ENCODE measurements at places on chromosomes 4 and X.
A peak's percentile ranks its signal among the peaks of the same experiment; 100 is the strongest.

GRCh38 chr4:153116291-153116680 is 88.0 kb upstream of the TRIM2 start:
- no peak for DNase-seq

GRCh38 chr4:19925516-19925915 is 326.2 kb upstream of the SLIT2 start:
- no peak for DNase-seq

GRCh38 chrX:24790166-24790565 is 96.4 kb downstream of the POLA1 start:
- DNase-seq, result no peak

- no peak for DNase-seq
Measured at GRCh38 chr4:164748375-164748774, 5.6 kb upstream of the SMIM31 start.

- DNase-seq, result peak; percentile 34
Measured at GRCh38 chr4:103996064-103996463, 276.3 kb upstream of the TACR3 start.

GRCh38 chr4:56038487-56039162 is 89.9 kb downstream of the CEP135 start:
- no peak for DNase-seq

DNA sequence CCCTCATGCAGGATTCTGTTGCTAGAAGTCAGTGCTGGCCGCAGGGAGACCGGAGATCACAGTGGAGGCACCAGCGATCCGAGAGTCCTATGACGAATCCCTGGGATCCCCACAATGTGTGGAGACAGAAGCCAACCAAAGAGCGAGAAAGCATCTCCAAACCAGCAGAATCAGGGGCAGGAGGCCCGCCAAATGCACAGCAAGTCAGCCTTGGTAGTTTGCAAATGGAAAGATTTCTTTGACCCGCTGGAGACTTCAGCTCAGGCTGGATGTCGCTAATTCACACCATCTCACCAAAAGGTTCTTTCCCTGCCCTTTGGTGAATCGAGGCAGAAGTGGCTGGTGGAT is 505 bp upstream of the PKD2 start:
- DNase-seq, result no peak

- peak; percentile 4 for DNase-seq
Measured at GRCh38 chr4:1395941-1396805, 10.1 kb downstream of the NKX1-1 start.

DNA sequence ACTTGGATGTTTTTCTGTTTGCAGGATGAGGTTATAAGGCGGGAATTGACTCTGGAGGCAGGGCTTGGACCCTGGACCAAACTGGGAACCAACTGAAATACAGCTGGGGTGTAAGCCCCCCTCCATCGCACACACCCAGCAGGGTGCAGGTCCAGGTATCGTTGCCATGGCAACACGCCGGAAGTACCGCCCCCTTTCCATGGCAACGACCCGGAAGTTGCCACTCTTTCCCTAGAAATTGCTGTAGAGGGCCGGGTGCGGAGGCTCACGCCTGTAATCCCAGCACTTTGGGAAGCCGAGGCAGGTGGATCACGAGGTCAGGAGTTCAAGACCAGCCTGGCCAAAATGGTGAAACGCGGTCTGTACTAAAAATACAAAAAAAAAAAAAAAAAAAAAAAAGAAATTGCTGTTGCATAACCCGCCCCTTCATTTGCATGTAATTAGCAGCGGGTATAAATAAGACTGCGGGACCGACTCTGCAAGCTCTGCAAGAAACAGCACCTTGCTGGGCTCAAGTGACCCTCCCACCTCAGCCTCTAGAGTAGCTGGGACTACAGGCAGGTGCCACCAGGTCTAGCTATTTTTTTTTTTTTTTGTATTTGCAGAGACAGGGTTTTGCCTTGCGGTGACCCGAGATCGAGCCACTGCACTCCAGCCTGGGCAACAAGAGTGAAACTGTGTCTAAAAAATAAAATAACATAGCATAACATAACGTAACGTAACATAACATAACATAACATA is 139.6 kb downstream of the CRLF2 start:
- DNase-seq, result no peak

DNA sequence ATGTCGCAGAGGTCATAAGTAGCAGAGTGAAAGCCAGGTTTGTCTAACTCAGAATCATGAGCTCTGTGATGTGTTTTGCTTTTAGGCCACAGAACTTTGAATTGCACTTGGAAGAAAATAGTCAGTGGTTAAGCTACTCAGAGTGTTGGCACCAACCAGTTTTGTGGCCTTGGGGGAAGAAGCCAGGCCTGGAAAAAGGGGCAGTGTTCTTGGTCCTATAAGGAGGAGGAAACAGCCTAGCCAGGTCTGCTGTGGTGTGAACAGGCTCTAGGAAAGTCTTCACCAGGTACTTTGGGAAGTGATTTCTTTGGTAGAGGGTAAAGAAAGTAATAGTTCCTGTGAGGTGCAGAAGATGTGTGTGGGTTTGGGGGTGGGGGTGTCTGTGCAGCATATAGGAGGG is 49.2 kb downstream of the FHIP1A start:
- no peak for DNase-seq

GRCh38 chr4:7194251-7195140 is 2.2 kb downstream of the SORCS2 start:
- peak; percentile 95 for DNase-seq

GRCh38 chr4:8675383-8675782 is 82.8 kb downstream of the CPZ start:
- DNase-seq, result no peak
